ENCODE measurements at places on chromosomes 1 and 21.

- DNase-seq, result peak; percentile 73
These were observed 13.4 kb downstream of the ITSN1 start for GRCh38 chr21:33655588-33656221.

DNA sequence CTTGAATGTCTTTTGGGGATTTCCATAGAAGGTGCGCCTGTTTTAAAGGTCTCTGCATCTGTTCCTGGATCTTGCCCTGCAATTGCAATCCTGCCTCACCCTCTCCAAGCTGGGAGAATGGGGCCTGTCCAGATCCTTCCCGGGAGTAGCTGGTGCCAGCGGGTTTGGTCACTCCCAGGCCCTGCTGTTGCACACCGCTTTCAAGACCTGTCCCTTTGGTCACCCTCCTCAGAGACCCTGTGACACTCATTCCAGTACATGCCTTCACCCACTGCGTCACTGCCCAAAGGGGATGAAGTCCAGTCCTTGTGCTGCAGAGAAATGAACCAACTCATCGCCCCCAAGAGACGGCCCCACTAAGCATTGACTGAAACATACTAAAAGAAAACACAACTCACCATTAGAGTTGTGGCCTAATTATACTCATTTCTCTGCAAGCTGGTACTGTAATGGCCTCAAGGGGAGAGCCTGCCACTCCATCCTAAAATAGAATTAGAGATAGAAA, 1.9 kb upstream of the IRF2BP2 start:
- DNase-seq, result no peak

DNA sequence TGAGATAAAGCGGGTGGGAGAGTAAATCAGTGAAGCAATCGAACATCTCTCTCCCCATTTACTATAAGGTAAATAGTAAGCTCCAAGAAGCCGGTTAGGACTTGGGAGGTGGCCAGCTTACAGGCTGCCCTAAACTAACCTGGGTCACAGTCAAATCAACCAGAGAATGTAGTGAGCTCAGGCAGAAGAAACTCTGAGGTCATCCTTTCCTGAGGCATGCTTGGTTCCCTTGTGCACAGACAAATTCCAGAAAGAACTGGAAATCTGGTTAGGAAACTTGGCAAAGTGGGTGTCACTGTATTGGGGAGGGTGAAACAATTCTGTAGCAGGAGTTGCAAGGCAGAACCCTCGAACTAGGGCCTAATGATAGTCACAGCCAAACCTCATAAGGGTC, 72.5 kb downstream of the NTMT2 start:
- no peak for DNase-seq

- DNase-seq, result no peak
These were observed 2.5 kb upstream of the PADI6 start for GRCh38 chr1:17369466-17369865.

GRCh38 chr1:156794506-156795373, 21.9 kb downstream of the SH2D2A start:
- no peak for DNase-seq

- DNase-seq, result peak; percentile 16
These were observed 108.3 kb upstream of the USH2A start for GRCh38 chr1:216531263-216532239.

- DNase-seq, result peak; percentile 86
These were observed 75.2 kb upstream of the B3GALT5 start for GRCh38 chr21:39537571-39537970.

- DNase-seq, result no peak
These were observed 43.4 kb downstream of the CDCP2 start for GRCh38 chr1:54109129-54110090.

DNA sequence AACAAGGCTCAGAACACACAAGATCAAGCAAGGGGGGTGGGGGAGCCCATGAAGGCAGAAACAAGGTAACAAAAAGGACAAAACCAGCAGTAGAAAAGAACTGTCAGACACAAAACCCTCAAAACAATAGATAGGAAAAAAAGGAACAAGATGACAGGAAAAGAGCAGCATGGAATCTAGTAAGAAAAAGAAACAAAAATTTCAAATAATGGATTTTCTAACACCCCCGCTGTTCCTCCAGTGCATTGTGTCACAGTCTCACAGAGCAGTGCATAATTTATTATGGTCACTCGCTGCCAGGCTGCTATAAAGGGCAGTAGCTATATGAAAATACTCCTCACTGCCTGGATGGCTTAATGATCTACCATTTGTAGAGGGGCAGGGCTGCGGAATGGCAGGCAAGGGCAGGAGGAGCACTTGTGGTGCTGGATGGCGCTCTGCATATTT, 567.9 kb downstream of the DPYD start:
- DNase-seq, result no peak

DNA sequence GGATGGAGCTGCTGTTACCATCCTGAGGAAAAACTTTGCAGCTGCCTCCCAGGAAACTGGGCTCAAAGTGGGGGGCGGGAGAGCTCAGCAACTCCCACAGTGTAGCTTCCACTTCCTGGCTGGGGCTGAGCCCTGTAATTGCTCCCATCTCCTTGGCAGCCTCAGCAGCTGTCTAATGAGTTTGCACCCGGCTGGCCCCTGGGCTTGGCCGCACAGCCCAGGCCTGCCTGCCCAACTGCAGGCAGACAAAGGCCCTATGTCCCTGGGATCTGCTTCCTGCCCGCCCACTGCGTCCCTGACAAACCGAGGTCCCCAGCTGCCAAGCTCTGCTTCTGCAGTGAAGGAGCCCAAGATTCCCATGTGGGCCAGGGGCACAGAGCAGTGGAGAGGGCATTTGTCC, 30.1 kb downstream of the EDN2 start:
- no peak for DNase-seq

DNA sequence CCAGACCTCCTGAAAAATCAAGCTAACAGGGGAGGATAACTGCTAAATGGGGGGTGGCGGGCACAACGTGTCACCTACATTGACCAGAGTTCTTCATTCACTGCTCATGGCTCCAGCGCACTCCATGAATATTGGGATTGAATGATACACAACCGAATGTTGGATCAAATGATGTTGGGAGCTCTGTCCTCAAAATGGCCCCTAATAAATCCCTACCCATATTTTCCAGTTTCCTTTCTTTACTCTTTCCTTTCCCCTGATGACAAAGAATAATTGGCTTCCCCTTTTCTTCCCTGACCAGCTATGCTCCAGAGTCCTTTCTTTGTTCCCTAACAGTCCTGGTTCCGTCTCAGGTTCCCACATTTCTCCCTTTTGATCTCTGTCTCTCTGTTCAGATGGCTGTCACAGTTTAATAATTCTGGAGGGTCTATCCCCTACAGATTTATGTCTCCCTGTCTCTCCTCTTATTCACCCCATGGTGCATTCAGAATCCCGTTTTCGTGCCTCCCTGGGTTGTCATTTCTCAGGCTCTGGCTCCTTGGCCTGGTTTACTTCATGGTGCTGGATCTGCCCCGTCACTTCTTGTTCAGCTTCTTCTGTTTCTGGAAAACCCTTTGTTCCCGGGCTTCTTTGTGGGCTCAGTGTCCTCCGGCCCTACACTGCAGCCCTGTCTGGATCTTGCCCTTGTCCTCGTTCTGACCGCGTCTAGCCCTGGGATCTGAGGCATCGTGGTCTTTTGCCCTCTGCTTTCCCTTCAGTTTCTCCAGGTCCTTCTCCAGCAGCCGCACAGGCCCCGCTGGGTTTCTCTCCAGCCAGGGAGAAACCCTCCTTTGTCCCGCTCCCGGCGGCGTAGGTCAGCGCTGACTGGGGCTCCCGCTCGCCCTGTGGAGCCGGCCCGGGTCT, 78.3 kb downstream of the NDUFS5 start:
- peak; percentile 66 for DNase-seq

GRCh38 chr1:78587211-78587610, 33.0 kb upstream of the IFI44L start:
- DNase-seq, result no peak

DNA sequence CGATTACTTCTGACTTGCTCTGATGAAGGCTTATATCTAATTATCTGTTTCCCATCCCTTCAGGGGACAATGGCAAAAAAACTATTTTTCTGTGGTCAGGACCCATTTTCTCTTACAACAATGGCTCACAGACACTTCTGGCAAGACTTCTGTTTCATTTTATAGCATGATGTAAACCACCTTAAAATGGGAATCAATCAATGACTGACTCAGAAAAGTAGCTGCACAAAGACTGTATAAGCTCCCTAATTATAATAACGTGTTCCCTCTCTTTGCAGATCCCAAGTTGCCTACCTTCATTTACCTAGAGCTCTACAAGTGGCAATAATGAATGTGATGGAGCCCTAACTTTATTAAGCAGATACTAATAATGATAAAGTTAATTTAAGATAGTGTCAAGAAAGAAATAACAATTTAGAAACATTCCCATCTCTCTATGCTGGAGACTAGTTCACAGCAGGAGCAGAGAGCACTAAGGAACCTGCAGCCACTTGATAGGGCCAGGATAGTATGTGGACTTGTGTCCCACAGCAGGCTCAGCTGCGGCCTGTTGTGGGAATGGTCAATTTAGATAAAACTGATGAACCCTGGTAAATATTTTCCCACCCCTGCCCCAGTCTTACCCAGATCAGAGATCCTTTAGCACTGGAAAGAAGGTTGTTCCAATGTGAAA, 538 bp downstream of the GBP2 start:
- no peak for DNase-seq

DNA sequence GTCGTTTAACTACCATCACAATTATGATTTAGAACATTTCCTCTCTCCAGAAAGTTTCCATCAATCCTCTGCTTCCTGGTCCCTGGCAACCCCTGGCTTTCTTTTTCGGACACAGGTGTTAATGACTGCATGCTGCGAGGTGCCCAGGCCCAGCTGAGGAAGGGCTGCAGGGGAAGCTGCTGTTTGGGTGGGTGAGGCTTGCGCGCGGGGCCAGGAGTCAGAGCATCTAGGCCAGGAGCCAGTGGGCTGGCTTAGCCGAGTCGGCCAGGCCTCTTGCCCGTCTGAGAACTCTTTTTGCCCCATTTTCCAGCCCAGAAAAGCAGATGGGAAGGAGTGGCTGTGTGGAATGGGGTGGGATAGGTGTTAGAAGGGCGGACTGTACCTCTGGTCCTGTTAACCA, 51.5 kb downstream of the NAV1 start:
- DNase-seq, result no peak

GRCh38 chr1:67945733-67946374, 104.6 kb downstream of the DIRAS3 start:
- DNase-seq, result no peak

GRCh38 chr1:58304346-58304975, 242.1 kb downstream of the OMA1 start:
- no peak for DNase-seq

GRCh38 chr1:227487606-227488005, 75.8 kb upstream of the ZNF678 start:
- DNase-seq, result peak; percentile 8
